ENCODE measurements at places on chromosomes 1 and 21. TPM values are rescaled to one million over a fixed set of nuclear protein-coding genes. Genes with fewer than 3 reads are reported as not detected.

Gene PIK3R3
- total RNA-seq = 5.0 TPM

Gene SNRPE
- total RNA-seq = 105 TPM

Gene FCER1G
- not detected for total RNA-seq

Gene C4BPA
- total RNA-seq = not detected

Gene PTGFRN
- 67.5 TPM for total RNA-seq

Gene NGF
- 20.2 TPM for total RNA-seq

Gene PTGER3
- 11.7 TPM for total RNA-seq

Gene CFH
- 517 TPM for total RNA-seq

Gene UBE2J2
- total RNA-seq = 19.9 TPM

Gene BSND
- total RNA-seq = not detected

Gene PCAT6
- not detected for total RNA-seq

Gene CELA3A
- not detected for total RNA-seq

Gene MFAP2
- total RNA-seq = 47.7 TPM

Gene CCSAP
- 5.3 TPM for total RNA-seq

Gene UMODL1
- not detected for total RNA-seq

Gene RAP1GAP
- total RNA-seq = 0.09 TPM

Gene INTS7
- 34.7 TPM for total RNA-seq

Gene PUM1
- 61.1 TPM for total RNA-seq

Gene CENPF
- total RNA-seq = 7.5 TPM

Gene TLCD4
- total RNA-seq = 0.25 TPM

Gene FAM167B
- total RNA-seq = 2.1 TPM

Gene ALX3
- not detected for total RNA-seq

Gene TTC39A
- 0.25 TPM for total RNA-seq

Gene PTAFR
- total RNA-seq = 0.65 TPM

Gene TRABD2B
- 0.16 TPM for total RNA-seq

Gene SELP
- not detected for total RNA-seq

Gene FHAD1
- 0.63 TPM for total RNA-seq

Gene RGS7
- total RNA-seq = 0.63 TPM

Gene ANKRD65
- 2.4 TPM for total RNA-seq

Gene LCE1D
- total RNA-seq = not detected

Gene ADCY10
- total RNA-seq = 0.09 TPM

Gene CNR2
- total RNA-seq = under 0.01 TPM

Gene KRTAP13-2
- total RNA-seq = not detected

Gene MROH7
- total RNA-seq = 0.27 TPM

Gene TCEANC2
- total RNA-seq = 5.4 TPM

Gene ZMYND12
- total RNA-seq = 1.6 TPM

Gene HHIPL2
- 0.18 TPM for total RNA-seq

Gene FNDC5
- total RNA-seq = 0.99 TPM

Gene C1orf94
- not detected for total RNA-seq

Gene NCDN
- 24.4 TPM for total RNA-seq

Gene KRTAP12-2
- not detected for total RNA-seq

Gene OSBPL9
- total RNA-seq = 52.7 TPM

Gene SH2D2A
- total RNA-seq = not detected

Gene ATP6V1G3
- not detected for total RNA-seq

Gene SLAMF7
- total RNA-seq = not detected

Gene ITPKB
- 7.5 TPM for total RNA-seq

Gene PRPF38B
- total RNA-seq = 20.0 TPM

Gene ASCL5
- total RNA-seq = not detected

Gene CLCA1
- not detected for total RNA-seq

Gene HSF2BP
- total RNA-seq = 2.3 TPM

Gene CD5L
- total RNA-seq = not detected

Gene CCDC185
- not detected for total RNA-seq

Gene ZNF593OS
- not detected for total RNA-seq

Gene CITED4
- 3.6 TPM for total RNA-seq

All from fibroblast of the aortic adventitia (primary cell).